Lower lobe of right lung (tissue), 2 donors: ENCODE measurements at places on chromosomes 7 and 10.

DNA sequence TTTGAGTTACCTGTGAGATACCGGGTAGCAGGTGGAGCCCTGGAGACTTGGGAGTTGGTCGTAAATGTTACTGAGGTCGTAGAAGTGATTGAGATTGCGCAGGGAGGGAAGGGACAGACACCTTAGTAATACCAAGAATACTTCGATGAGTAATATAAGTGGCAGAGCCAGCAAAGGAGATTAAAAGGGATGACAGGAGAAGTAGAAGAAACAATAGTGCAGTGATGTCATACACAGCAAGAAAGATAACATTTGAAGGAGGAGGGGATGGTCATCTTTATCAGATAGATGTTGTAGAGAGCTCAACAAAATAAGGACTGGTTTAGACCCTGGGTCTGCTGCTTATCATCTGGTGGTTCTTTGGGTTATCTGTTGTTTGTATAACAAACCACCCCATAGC is 5.0 kb downstream of the BCCIP start:
- no peak for DNase-seq

DNA sequence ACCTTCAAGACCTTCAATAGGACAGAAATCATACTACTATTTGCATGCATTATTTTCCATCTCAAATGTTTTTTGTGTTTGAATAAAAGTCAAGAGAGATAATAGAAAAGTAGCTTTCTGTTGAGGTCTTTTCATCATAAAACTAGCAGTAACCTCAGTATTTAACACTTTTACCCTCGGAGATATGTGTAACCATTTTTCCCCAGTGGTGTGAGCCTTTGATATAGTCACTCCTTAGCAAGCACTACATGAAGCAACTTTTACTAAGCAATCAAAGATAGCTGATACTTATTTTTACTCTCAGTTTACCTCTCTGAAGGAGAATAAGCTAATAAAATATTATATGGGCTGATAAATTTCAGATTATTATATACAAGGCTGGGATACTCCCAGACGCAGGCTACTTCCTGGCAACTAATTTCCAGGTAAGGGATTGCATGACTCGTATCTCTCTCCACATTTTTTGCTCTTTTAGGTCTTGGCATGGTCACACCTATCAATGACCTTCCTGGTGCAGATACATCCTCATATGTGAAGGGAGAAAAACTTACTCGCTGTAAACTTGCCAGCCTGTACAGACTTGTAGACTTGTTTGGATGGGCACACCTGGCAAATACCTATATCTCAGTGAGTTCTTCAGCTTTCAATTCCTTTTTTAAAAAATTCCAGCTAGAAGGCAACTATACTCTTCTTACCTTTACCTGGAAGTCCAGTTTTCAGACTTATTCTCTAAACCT is 91.5 kb upstream of the MXI1 start:
- DNase-seq: no peak

DNA sequence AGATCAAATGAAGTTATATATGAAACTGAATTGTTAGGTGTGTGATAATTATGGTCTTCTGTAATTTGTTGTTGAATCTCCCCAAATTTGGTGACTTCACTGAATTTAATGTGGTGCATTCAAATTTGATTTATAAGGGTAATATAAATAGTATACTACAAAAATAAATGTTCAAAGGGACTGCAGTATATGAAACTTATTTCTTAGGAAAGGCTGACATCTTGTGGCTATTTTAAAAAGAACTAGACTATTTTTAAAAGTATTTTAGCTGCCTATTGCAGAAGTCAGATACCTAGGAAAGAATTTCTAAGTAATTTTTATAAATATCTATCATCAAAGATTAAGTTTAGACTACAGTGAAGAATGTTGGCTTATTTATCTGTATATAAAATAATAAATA is 36.6 kb downstream of the ATRNL1 start:
- no peak for DNase-seq

DNA sequence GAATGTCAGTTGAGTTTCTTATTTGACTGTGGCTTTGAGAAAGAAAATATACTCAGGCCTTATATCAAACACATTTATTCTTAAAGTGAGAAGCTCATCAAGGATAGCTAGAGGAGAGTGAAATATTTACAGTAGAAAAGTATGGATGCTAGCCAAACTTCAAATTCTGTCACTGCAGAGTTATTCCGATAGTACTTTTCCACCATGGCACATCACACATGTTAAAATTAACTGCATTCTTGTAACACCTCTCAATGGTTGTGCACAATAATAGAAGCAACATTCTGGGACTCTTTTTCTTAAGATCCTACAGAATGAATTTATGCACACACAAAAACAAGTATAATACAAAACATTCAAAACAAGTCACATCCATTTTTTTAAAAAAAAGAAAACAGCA is 4.5 kb downstream of the PPP1R3C start:
- DNase-seq: no peak

GRCh38 chr10:87506956-87507355 is 2.3 kb downstream of the MINPP1 start:
- DNase-seq: no peak

- DNase-seq: no peak
These were observed 1.5 kb downstream of the AQP1 start for GRCh38 chr7:30912986-30913811.

GRCh38 chr7:21636694-21637093 is 93.9 kb downstream of the DNAH11 start:
- no peak for DNase-seq

GRCh38 chr10:22986771-22987542 is 59.1 kb downstream of the ARMC3 start:
- no peak for DNase-seq

DNA sequence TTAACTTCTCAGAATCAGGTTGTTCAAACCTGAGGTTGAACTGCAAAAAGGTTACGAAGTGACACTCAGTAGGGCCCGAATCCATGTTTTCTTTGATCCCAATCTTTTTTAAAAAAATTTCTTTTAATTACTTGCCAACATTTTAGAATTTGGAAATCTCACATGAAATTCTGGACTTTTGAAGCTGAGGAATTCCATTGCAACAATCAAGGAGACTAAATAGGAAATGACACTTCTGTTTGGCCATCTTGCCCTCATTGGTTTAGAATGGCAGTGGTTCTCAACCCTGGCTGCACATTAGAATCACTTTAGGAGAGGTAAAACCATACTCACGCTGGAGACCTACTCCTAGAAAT is 471 bp upstream of the TOMM7 start:
- no peak for DNase-seq

GRCh38 chr7:150778738-150779301 is 21.3 kb downstream of the TMEM176B start:
- DNase-seq: peak; percentile 85

DNA sequence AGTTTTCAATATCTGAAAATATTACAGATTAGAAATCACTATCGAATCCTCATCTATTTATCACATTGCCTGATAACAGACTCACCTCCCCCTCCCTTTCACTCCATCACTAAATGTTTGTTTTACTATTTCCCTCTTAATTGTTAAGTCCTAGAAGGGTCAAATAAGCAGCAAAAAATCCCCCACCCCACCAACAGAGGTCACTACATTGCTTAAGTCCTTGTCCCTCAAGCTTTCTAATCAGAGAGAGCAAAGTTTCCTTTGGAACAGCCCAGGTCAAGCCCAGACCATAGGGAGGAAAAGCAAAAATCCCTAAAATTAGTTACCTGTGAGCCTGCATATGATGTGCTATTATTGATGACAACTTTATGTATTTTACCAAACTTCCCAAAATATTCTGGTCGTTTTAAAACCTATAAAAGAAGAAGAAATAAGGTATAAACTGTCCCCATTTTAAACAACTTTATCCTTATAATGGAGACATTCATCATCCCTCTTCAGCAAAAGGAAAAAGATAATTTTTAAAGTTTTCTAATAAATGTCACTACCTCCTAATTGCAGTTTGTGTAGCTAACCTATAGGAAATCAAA is 95.0 kb downstream of the CNOT4 start:
- no peak for DNase-seq

DNA sequence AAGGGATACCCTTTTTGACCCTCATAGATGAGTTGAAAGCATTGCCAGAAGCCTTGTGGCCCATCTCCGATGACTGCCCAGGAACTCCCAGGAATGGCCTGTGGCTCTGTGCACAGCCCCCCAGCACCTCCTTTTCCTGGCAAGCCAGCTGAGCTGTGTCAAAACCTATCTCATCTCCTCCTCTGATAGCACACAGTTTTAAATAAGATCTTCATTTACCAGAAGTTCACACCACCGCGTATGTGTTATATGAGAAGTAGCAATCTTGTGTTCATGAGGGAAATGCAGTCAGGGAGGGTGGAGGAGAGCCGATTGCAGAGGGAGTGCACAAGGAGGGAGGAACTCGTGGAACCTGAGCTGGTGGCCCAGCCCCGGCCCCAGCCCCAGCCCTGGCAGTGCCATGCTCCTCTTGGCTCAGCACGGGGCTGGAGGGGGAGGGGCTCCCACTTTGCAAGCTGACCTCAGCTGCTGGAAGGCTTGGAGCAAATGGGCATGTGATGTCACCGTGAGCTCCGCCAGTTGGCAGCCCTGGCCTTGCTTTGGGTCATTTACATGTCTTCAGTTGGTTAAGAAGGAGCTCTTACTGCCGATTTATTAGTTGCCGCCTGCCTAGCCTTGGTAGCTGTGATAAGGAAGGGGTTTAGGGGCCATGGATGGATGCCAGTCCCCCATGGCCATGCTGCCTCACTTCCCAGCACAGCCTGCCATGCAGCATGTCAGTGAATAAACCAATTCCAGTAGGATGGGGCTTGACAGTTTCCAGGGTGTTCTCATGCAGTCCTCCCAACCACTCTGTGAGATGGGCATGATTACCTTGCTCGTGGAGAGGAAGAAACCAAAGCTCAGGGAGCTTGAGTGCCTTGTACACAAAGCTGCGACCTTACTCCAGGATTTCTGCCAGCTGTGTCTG is 20.0 kb downstream of the UNC5B start:
- peak; percentile 78 for DNase-seq

DNA sequence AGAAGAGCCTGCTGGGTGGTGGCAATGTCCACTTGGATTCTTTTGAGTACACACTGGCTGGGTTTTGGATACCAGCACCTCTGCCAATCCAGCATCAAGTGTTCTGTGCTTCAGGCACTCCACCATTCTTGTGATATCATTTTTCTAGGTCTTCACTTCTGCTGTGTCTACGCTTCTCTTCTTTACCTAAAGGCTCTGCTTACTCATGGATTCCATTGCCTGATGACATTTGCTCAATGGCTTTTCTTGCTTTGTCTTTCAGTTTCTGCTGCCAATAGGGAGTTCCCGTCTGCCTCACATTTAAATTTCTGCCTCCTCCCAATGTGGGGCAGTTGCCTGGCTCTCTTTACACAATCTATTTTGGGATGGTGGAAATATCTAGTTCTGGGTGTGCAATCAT is 12.7 kb upstream of the PAPSS2 start:
- DNase-seq: no peak

- no peak for DNase-seq
These were observed 104.8 kb downstream of the PPP1R3C start for GRCh38 chr10:91528080-91528479.

DNA sequence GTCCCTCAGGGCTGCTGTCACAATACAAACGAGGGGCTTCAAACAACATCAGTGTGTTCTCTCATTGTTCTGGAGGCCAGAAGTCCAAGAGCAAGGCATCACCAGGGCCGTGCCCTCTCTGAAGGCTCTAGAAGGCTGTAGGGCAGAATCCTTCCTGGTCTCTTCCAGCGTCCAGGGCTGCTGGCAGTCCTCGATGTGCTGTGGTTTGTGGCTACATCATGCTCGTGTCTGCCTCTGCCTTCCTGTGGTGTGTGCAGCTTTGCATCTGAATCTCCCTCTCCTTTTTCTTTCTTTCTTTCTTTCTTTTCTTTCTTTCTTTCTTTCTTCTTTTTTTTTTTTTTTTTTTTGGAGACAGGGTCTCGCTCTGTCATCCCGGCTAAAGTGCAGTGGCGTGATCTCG is 103.5 kb downstream of the INSYN2A start:
- no peak for DNase-seq

DNA sequence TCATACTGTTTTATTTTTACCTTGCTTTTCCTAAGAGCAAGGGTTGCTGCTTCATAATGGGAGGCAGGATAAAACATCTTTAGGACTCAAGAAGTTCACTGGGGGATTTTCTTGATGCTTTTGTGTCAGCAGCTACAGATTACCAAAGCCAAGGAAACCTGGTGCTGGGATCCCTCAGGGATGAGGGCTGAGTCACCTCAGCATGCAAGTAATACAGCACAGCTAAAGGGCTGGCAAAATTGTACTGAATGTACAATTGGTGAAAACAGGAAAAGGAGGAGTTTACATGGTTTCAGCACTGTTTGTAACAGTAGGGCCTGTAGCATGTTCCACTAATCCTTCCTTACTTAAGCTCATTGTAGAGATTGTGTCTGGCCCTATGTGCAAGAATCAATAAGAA is 1056.8 kb downstream of the SORCS1 start:
- no peak for DNase-seq

DNA sequence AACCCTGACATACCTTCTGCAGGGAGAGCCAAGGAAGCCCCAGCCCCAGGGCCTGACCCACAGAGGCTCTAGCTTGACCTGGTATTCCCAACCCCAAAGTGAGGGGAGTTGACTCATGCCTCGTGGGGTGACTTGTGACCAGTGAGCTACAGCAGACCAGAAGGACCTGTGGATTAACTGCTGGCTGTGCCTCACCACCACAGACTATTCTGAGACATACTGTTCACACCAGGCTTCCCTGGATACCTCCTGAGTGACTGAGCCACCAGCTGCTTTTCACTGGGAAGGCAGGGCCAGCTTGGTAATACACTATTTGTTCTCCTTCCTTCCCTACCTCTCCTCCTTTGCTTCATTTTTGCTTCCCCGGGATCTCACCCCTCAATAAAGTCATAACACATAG is 7.3 kb downstream of the PLXNA4 start:
- no peak for DNase-seq

- DNase-seq: no peak
These were observed 21.5 kb upstream of the ZNF800 start for GRCh38 chr7:127413962-127414361.

- no peak for DNase-seq
These were observed 16.1 kb upstream of the JMJD1C start for GRCh38 chr10:63481815-63482421.

- DNase-seq: no peak
These were observed 15.6 kb downstream of the CLRN3 start for GRCh38 chr10:127877116-127877515.

- DNase-seq: peak; percentile 56
These were observed 2.2 kb downstream of the ARHGAP21 start for GRCh38 chr10:24721229-24722106.

DNA sequence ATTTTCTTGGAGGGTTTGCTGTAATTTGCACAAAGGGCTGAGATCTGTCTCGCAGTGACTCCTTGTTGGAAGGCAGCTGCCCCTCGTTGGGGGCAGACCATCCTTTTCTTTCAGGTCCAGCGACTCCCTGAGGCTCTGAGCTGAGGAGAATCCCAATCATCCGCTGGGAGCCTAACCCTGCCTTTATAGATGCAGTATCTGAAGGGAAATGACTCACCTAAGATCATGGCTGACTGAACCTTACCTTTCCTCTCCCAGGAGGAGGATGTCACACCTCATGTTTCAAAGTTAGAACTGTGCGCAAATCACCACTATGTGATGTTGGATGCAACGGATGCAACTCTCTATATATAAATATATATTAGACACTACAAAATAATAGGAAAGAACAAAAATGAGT is 36.4 kb upstream of the MXI1 start:
- DNase-seq: no peak
